WTC11 (cell line): ENCODE measurements at places on chromosomes 1 and 21. TPM values are rescaled to one million over a fixed set of nuclear protein-coding genes. Genes with fewer than 3 reads are reported as not detected.
A peak's percentile ranks its signal among the peaks of the same experiment; 100 is the strongest.

- H3K36me3 ChIP-seq: no peaks in the 10 kb centered on the region; the same call in none of the 2 replicates
- H3K4me3 ChIP-seq: no peak overlapping the region
- H3K27ac ChIP-seq: no peak overlapping the region
- DNase-seq: no peak
These were observed 137.7 kb downstream of the LEPR start for GRCh38 chr1:65558215-65558614.

DNA sequence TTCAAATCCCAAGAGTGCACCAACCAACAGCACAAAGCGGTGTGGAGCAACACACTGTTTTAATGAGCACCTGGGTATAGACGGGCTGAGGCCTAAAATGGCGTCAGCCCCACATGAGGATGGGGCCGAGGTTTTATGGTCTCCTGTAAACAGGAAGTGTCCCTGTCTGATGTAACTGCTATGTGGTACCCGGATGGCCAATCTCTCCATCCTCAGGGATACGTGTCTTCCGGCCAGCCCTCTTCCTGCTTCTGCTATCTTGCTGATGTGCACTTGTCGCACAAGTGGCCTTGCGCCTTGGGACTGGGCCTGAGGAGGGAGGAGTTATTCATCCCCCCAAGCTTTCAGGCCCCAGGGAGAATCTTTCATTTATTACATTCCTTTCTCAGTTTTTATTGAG, 73.5 kb downstream of the CNST start:
- peaks cover 19% of the 10 kb centered on the region for H3K36me3 ChIP-seq
- no peaks in the 10 kb centered on the region for H3K27me3 ChIP-seq
- DNase-seq: no peak
- no peak overlapping the region for H3K27ac ChIP-seq

DNA sequence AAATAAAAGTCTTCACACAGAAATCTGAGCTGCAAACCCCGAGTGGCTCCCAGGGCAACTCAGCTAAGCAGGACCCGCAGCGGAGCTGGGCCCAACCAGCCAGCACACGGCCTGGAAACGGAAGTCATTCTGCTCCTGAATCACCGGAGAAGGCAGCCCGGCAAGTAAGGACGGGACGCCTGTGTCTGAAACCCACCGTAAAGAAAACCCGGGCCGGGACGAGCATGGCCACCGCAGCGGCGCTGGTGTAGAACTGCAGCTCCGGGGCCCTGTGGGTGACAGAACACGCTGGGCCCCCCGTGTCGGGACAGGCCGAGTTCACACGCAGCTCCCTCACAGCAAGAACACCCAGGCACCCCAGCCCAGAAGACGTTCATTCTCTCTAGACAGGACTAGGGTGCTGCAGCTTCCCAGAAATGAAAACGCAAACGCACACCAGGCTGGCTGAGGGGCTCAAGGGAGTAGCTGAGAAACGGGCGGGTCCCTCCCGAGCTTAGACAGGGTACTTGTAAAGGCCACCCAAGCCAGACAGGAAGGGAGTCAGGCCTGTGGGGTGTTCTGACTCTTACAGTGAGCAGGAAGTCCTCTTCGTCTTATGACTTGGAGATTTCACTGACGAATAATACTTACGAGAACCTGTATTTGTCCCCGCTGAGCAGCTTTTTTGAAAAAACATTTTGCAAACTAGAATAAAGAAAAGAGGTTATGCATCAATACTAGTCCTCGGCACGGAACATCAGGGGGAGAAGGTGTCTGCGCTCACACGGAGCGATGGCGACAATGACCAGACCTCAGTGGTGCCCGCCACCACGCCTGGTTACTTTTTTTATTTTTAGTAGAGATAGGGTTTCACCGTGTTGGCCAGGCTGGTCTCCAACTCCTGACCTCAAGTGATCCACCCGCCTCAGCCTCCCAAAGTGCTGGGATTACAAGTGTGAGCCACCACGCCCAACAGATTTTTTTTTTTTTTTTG, 10.9 kb upstream of the CDK11B start:
- DNase-seq: no peak
- no peak overlapping the region for H3K4me3 ChIP-seq
- H3K4me1 ChIP-seq: no peaks in the 10 kb centered on the region
- no peaks in the 10 kb centered on the region for H3K27me3 ChIP-seq
- no peak overlapping the region for H3K27ac ChIP-seq

DNA sequence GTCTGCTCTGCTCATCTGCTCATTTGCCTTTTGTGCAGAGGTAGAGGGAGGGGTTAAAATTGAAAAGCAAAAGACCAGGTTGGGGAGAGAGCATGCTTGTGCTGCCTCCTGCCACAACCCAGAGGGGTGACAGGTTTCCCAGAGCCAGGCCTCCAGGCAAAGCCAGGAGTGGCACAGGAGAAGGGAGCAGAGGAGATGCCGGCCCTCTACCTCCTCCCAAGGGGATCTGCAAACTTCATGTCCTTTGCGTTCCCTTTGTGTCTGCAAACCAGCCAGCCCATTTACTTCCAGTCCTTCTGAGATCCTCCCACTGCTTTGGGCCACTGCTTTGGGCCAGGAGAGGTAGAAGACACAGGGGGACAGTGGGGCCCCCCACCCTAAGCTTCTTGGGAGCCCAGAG, 67.8 kb downstream of the EPHB2 start:
- H3K4me1 ChIP-seq: peaks cover 22% of the 10 kb centered on the region
- no peak overlapping the region for H3K4me3 ChIP-seq
- no peaks in the 10 kb centered on the region for H3K27me3 ChIP-seq

Gene CFHR3
- 0.24 to 0.80 TPM (median 0.27 TPM) in 3 replicates for total RNA-seq

GRCh38 chr1:26278724-26279455, 996 bp upstream of the SH3BGRL3 start:
- peak overlapping the region; percentile 78 for H3K27ac ChIP-seq
- no peak for DNase-seq
- peaks cover 41% of the 10 kb centered on the region for H3K4me1 ChIP-seq
- H3K27me3 ChIP-seq: no peaks in the 10 kb centered on the region

GRCh38 chr1:71561206-71561605, 480.4 kb upstream of the ZRANB2 start:
- H3K27me3 ChIP-seq: no peaks in the 10 kb centered on the region
- H3K4me3 ChIP-seq: no peak overlapping the region
- no peaks in the 10 kb centered on the region for H3K36me3 ChIP-seq
- DNase-seq: no peak
- H3K27ac ChIP-seq: no peak overlapping the region

GRCh38 chr1:10794724-10795275, 1.6 kb downstream of the CASZ1 start:
- H3K36me3 ChIP-seq: no peaks in the 10 kb centered on the region
- peak; percentile 57 for DNase-seq
- peak overlapping the region; percentile 71 for H3K4me3 ChIP-seq

- H3K4me1 ChIP-seq: peaks cover 7% of the 10 kb centered on the region
- H3K4me3 ChIP-seq: no peak overlapping the region
- H3K27ac ChIP-seq: no peak overlapping the region
- H3K36me3 ChIP-seq: peaks cover 6% of the 10 kb centered on the region; the same call in 1 of the 2 replicates
- DNase-seq: peak; percentile 79
- H3K27me3 ChIP-seq: no peaks in the 10 kb centered on the region; the same call in 1 of the 2 replicates
These were observed 10.4 kb upstream of the GALE start for GRCh38 chr1:23810818-23811540.

DNA sequence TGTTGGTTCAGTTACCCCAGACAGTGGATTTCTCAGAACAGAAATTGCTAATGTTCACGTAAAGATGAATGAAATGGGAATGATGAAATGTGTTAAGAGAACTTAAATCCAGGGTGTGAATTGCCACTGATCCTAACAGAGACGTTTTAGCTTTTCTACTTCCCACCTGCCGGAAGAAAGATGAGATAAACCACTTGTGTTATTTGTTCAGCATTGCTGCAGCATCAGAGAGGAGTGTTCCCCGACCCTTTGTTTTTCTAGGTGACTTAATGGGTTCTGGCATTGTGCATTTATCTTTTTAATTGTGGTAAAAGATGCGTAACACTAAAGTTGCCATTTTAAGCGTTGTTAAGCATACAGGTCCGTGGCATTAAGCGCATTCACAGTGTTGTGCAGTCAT, 122.3 kb downstream of the GALNT2 start:
- DNase-seq: no peak
- no peak overlapping the region for H3K4me3 ChIP-seq
- peaks cover 59% of the 10 kb centered on the region for H3K4me1 ChIP-seq
- H3K27ac ChIP-seq: no peak overlapping the region
- no peaks in the 10 kb centered on the region for H3K27me3 ChIP-seq

- no peak for DNase-seq
- no peaks in the 10 kb centered on the region for H3K27me3 ChIP-seq
- no peaks in the 10 kb centered on the region for H3K4me1 ChIP-seq
- H3K36me3 ChIP-seq: no peaks in the 10 kb centered on the region
- H3K4me3 ChIP-seq: no peak overlapping the region
These were observed 13.1 kb upstream of the LPGAT1 start for GRCh38 chr1:211843507-211844298.

Gene POGK
- 33.1 to 36.7 TPM (median 36.1 TPM) in 3 replicates for total RNA-seq

- DNase-seq: no peak
- peaks cover 4% of the 10 kb centered on the region; the same call in 1 of the 2 replicates for H3K36me3 ChIP-seq
- H3K4me1 ChIP-seq: no peaks in the 10 kb centered on the region
- no peaks in the 10 kb centered on the region for H3K27me3 ChIP-seq
- H3K27ac ChIP-seq: no peak overlapping the region
- no peak overlapping the region for H3K4me3 ChIP-seq
These were observed 282.7 kb downstream of the NPHP4 start for GRCh38 chr1:5709461-5709975.

DNA sequence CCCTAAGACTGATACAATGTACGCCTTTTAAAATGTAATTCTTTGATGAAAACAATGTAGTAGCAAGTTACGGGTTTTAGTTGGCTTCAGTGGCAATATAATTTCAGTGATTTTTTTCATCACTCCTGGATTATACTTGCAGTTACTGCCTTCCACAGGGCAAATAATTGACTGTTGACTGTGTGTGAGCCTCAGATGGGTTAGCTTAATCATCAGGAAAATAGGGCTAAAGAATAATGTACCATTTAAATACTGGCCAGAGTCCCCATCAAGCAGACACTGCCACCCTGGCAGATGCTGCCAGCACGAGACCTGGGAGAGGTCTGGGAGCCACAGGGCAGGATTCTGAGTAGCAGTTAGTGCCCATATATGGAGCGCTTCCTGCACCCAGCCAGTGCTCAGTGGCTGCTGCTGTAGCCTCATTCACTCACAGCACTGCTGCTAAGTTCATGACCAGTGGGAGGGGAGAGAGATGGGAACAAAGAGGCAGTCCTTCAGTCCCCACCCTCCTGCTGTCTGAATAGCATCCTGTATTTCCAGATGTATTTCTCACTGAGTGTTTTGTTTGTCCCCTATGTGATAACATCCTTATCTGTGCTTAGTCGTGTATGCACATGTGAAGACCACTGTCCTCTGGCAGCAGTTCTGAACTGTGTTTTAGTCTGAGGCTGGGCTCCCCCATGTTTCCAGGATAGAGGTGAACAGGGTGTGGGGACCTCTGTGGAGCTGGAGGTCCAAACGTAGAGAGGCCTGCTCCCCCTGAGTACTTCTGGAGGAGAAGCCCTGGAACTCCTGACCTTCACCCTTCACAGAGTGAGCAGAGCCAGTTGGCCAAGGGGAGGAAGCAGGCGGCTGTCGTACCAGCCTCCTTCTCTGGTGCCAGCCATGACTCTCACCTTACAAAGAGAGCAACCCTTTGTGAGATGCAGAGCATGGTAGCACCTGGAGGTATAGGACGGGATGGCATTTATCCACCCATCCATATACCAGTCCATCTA, 80.4 kb downstream of the ADARB1 start:
- no peak for DNase-seq
- H3K36me3 ChIP-seq: no peaks in the 10 kb centered on the region
- no peak overlapping the region for H3K27ac ChIP-seq
- H3K4me1 ChIP-seq: peaks cover 13% of the 10 kb centered on the region; the same call in 1 of the 2 replicates
- H3K27me3 ChIP-seq: no peaks in the 10 kb centered on the region
- no peak overlapping the region for H3K4me3 ChIP-seq

GRCh38 chr1:64865105-64865757, 101.1 kb downstream of the JAK1 start:
- H3K36me3 ChIP-seq: peaks cover 15% of the 10 kb centered on the region
- H3K27ac ChIP-seq: no peak overlapping the region
- H3K4me3 ChIP-seq: no peak overlapping the region
- no peaks in the 10 kb centered on the region for H3K27me3 ChIP-seq
- no peak for DNase-seq

- H3K27me3 ChIP-seq: no peaks in the 10 kb centered on the region
- H3K36me3 ChIP-seq: no peaks in the 10 kb centered on the region
- peaks cover 20% of the 10 kb centered on the region for H3K4me1 ChIP-seq
- no peak overlapping the region for H3K27ac ChIP-seq
- no peak overlapping the region for H3K4me3 ChIP-seq
These were observed 21.8 kb upstream of the SRP9 start for GRCh38 chr1:225755671-225756319.

GRCh38 chr1:164755690-164756089, 196.7 kb downstream of the PBX1 start:
- no peak overlapping the region for H3K4me3 ChIP-seq
- no peaks in the 10 kb centered on the region for H3K27me3 ChIP-seq
- no peaks in the 10 kb centered on the region for H3K36me3 ChIP-seq
